Fibroblast of mammary gland (primary cell): ENCODE measurements at places on chromosomes 5 and 9.
A peak's percentile ranks its signal among the peaks of the same experiment; 100 is the strongest.

DNA sequence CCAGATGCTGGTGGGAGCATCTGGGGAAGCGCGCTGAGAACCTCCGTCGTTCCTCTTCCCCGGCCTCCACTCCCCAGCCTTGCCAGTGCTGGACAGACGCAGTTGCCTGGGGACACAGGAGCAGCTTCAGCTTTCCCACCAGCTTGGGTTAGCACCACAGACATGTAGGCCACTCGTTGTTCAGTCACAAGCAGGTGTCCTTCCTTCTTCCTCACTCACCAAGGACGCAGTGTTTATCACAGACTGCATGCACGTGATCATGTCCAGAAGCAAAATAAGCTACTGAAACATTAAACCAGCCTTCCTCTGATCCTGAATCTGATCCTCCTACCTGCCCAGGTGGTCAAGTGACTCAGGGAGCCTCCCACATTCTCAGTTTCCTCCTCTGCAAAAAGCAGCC, 232.9 kb downstream of the SYK start:
- DNase-seq = no peak

DNA sequence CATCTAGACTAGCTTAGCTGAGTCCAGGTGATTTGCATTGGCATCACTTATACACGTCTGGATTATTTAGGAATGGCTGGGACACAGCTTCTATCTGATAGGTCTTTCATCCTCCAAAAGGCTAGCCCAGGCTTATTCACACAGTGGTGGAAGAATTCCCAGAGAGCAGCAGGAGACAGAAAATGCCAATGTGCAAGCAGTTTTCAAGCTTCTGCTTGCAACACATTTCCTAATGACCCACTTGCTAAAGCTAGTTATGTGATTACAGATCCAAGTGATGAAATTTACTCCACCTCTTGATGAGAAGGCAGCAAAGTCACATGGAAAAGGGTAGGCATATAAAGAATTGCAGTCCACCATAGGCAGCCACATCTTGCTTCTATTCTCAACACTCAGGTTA, 44.2 kb upstream of the MAST4 start:
- no peak for DNase-seq

- DNase-seq = no peak
Observed at GRCh38 chr5:176740131-176740701, 70.1 kb upstream of the UNC5A start.

DNA sequence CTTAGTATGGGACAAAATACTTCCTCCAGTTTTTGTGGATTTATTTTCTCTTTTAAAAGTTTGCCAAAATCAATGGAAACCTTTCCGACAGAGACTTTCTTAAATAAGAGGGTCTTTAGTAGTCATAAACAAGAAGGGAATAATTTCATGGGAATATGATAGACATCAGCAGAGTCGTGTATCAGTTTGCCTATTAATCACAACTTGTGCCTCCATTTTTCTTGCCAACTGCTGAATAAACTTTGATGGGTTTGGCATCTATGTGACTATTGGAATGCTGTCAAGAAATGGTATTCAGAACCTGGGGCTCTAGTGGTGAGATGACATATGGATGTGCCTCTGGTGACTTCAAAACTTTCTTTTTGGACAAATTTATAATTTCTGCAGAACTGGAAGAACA, 1668.2 kb downstream of the MAT2B start:
- DNase-seq = no peak

DNA sequence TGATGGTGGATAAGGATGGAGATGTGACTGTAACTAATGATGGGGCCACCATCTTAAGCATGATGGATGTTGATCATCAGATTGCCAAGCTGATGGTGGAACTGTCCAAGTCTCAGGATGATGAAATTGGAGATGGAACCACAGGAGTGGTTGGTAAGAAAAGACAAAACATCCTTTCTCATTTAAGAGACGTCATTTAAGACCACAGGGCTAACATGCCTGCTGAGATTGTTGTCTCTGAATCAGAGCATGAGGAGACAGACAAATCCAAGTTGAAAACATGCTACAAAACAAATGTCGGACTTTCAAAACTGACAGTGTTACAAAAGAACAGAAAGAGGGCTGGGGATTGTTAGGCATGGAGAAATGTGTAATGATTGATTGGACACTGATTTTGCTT, 4.6 kb downstream of the CCT5 start:
- no peak for DNase-seq

GRCh38 chr5:90571147-90571773, 12.7 kb downstream of the ADGRV1 start:
- DNase-seq = no peak

DNA sequence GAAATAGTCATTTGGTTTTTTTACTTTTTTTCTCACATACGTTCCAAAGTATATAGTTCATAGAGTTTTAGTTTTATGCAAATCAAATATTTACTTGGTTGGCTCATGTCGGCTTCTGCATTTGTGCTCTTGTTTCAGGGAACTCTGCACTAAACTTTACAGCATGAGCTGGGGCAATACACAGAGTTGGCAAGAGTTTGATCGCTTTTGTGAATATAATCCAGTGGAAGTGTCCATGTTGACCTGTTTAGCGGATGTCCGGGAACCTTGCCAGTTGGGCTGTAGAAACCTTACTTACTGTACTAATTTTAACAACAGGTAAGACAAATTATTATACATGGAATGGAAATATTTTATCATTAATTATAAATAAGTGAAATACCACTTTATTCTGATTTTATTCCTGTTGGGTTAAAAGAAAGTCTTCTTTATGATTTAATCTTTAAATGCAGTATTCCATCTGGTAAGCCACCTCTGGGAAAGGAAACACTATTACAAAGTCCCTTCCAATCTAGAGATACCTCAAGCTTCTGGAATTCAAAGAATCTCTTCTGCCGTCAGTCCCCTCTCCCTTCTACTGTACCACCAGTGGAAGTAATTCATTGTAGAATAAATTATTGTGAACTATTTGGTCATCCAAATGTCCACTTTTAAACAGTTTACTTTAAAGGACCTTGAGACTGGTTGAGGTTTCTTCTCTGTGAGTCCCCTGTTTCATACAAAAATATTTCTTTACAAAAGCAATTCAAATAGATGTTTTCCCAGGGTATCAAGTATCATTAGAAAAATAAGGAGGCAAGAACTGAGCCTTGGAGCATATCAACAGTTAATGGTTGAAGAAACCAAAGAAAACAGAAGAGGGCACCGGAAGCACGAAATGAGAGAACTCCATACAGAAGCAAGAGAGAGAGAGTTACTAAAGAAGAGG, 45.2 kb upstream of the GLIPR2 start:
- DNase-seq = peak; percentile 44

DNA sequence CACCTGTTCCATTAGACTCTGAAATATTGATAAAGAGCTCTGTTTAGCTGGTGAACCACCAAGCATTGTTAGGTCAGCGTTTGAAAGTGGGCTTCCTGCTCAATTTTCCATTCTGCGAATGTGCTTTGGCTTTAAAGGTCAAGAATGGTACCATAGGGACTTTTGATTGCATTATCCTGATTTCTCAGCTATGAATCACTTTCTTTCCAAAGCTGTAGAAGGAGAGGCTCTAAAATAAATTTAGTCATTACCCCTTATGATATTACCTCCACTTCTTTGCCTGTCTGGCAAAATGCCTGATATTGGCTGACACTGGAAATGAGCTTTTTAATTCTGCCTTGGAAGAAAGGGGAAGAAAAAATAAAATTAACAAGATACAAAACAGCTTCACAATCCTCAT, 237.2 kb upstream of the CTNND2 start:
- no peak for DNase-seq

DNA sequence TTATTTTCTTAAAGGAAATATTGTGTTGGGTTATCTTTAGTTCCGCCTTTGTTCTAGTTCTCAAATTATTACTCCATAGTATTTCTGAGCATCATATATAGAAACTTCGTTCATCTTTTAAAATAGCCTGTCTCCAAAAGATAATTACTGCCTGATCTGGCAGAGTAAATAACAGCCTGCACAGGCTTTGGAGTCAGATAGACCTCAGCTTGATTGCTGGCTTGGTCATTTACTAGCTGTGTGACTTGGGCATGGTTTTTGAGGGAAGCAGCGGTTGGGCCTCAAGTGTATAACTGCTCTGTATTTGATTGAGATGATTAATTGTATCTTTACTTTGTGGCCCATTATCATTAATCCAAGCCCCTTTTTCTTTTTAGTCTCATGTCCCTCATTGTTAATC, 50.1 kb downstream of the FBXO38 start:
- no peak for DNase-seq

- peak; percentile 70 for DNase-seq
Observed at GRCh38 chr9:109158651-109159050, 8.4 kb downstream of the FRRS1L start.

GRCh38 chr9:29575219-29575618, 2001.9 kb upstream of the C9orf72 start:
- DNase-seq = no peak

DNA sequence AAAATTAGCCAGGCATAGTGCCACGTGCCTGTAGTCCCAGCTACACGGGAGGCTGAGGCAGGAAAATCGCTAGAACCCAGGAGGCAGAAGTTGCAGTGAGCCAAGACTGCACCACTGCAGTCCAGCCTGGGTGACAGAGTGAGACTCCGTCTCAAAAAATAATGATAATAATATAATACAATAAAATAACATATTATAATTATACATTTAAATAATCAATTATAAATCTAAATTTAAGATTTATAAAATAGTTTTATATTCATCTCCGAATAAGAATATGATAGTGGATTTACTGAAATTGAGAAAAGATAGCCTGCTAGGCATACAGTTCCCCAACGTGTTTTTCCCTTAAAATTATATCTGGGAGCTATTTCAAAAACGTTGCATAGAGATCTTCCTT, 599.6 kb downstream of the CDH18 start:
- no peak for DNase-seq

DNA sequence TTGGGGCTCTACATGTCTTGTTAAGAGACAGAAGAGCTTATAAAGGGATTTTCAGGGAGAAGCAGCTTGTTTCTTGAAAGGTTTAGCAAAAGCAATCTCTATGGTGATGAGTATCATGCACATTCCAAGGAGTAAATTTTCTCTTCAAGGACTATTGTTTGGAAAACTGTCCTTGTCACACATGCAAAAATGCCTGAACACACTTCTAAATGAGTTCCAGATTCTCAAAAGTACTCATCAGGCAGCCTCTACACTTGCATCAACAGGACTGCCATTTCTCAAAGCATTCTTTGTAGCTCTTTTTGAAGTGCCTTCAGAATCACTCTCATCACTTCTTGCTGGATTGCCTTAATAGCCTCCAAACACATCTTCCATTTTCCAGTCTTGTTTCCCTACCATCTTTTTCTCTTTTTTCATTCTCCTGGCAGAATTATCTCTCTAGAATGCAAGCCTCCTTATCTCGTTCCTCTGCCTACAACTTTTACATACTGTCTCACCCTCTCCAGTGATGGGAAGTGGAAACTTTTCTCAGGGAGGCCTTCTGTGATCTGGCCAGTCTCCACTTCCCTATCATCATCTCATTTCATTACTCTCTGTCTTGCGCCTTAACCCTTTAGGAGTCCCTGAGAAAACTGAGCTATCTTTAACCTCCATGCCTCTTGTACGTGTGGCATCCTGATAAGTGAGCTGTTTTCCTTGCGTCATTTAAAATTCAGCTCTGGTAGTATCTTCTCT, 631.5 kb upstream of the TLE4 start:
- DNase-seq = no peak

DNA sequence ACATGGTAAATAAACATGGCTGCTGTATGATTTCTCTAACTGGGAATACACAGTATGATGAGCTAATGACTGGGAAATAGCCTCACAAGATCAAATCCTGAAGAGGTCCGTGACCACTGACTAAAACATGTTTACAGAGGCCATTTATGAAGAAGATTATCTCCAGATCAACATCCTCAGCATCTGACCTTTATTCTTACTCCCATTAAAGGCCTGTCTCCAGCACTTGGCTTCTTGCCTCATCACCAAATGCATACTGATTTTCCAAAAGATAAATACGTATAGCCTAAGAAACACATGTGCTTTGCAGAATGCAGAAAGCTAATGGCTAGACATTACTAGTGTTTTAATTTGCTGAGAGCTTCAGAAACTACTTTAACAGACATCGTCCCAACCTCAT, 108.0 kb upstream of the TSLP start:
- DNase-seq = no peak

DNA sequence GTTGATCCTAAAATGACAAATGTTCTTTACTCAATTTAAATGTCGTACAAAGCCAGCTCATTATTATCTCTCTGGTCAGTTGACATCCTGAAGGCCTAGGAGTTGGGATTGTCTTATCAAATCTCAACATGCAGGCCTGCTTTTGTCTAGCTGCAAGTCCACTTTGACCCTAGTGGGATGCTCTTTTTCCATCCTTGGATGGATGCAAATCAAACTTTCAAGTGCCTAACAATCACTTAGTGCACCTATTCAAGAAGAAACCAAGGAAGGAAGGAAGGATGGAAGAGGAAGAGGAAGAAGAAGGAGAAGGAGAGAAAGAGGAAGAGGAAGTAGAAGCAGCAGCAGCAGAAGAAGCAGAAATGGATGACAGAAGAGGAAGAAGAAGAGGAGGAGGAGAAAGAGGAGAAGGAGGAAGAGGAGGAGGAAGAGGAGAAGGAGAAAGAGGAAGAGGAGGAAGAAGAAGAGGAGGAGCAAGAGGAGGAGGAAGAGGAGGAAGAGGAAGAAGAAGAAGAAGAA, 109.6 kb downstream of the PIK3R1 start:
- DNase-seq = no peak

GRCh38 chr5:110134963-110135935, 445.5 kb downstream of the MAN2A1 start:
- no peak for DNase-seq

- no peak for DNase-seq
Observed at GRCh38 chr5:113048931-113049330, 72.3 kb downstream of the DCP2 start.

- no peak for DNase-seq
Observed at GRCh38 chr5:53631251-53631650, 70.8 kb downstream of the NDUFS4 start.

DNA sequence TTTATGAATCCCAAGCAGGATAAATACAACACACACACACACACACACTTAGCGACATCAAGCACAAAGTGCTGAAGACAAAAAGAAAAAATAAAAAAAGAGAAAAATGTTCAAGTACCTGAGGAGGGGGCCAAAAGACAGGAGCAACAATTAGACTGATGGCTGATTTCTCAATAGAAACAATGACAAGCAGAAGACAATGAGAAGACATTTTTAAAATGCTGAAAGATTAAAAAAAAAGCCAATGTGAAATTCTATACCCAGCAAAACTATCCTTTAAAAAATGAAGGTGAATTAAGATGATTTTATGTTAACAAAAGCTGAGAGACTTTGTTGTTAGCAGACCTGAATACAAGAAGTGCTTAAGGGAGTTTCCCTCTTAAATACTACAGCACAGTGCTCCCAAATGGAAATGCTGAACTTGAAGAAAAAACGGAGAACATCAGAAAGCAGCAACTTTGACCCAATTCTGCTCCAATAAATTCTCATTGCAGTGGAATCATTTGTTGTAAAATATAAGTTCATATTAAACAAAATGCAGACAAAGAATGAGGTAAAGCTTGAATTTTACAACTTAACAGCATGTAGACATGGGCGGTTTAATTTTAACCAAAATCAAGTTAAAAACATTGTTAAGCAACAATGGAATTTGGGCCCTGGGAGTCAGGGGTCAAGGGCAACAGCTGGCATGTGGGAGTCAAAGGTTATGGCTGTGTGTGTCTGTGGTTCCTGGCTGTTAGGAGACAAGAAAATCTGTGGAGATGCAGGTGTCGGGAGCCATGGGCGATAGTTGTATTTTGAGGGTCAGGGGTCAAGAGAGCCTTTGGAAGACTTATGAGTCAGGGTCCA, 776 bp upstream of the RANBP17 start:
- no peak for DNase-seq
